ENCODE measurements at places on chromosomes 1 and 21.

GRCh38 chr1:208778417-208778816 is 534.2 kb upstream of the PLXNA2 start:
- DNase-seq: no peak

DNA sequence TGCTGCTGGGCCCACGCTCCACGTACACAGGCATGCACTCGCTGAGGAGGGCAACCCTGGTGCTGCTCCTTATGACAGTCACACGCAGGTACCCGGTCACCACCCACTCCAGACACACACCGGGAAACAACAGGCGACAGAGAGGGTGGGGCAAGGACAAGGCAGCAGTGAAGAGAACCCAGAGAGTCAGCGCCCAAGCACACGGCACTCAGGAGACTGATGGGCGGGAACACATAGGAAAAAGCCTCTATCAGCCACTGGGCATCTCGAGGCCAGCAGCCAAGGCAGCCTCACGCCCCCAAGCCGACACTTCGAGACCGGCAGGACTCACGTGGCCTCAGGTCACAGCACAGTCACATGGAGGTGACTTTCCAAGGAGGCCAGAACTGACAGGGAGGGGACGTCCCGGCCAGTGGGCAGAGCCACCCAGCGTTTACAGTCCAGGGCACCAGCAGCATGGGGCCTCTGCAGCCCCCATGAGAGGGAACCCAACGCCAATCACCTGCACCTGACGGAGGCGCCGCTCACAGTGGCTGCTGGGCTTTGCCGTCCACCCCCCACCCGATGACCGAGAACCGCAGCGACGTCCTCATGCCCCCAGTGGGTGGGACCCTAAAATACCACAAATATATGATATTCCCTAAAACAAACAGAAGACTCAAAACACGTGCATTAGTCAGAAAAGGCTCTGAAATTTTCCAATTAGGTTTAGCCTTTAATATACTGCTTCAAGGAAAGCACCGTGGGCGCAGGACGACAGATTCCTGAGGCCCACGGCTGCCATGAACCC is 19.7 kb downstream of the PTTG1IP start:
- no peak for DNase-seq

- DNase-seq: no peak
These were observed 25.7 kb downstream of the PMVK start for GRCh38 chr1:154910851-154911250.

- no peak for DNase-seq
These were observed 48.6 kb upstream of the ZNHIT6 start for GRCh38 chr1:85756864-85757263.

GRCh38 chr1:206503591-206504362 is 3.6 kb upstream of the RASSF5 start:
- no peak for DNase-seq

GRCh38 chr21:36097427-36098181 is 27.8 kb downstream of the CBR1 start:
- no peak for DNase-seq

DNA sequence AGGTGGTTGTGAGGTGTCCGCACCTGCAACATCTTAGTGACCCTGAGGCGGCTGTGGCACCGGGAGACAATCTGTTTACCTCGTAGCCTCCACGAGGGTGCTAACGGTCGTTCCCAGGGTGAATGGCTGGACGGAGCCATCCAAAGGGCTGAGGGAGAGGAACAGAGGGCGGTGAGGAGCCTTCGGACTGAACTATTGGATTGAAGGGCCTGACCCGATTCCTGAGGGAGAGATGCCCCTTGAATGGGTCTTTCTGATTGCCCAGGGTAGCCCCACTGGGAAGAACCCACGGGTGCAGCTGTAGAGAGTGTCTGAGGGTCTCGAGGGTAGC is 2.3 kb downstream of the NR5A2 start:
- DNase-seq: no peak

DNA sequence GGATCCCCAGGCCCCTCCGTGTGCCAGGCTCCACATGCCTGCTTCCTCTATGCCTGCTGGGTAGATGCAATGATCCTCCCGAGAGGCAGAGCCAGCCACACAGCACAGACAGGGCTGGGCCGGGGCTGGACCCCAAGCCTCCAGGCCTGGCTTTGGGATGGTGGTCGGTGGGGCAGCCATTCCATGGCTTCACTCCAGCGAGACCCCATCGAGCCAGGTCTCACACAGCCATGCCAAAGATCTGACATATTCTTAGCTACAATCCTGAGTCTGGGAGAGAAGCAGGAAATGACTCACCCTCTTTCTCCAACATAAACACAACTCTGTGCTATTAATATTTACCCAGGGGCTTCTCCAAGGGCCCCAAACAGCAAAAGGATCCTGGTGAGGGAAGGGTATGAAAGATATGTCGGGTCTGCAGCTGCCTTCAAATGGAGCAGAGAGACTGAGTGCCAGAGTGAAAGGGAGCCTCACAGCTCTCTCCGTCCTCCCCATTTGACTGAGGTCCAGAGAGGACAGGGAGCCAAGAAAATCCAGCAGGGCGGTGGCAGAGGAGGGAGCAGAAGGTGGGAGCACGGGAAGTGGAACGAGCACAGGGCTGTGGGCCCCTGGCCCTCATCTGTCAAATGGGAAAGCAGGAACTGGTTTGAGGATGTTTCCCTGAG is 639.5 kb downstream of the MATN1 start:
- DNase-seq: no peak

DNA sequence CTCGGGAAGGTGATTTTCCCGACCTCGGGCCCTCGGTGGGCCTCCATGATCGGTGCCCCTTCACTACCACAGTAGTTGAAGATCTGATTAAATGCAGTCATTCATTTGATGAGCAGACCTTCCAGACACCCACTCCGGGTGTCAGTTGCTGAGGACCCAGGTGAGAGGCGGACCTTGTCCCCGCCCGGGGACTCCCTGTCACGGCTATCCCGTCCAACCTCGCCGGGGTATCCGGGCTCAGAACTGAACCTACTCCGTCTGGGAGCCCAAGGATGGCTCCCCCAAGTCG is 22.6 kb downstream of the RNU1-3 start:
- no peak for DNase-seq

- DNase-seq: no peak
These were observed 227.2 kb downstream of the OLFM3 start for GRCh38 chr1:101769520-101769919.

DNA sequence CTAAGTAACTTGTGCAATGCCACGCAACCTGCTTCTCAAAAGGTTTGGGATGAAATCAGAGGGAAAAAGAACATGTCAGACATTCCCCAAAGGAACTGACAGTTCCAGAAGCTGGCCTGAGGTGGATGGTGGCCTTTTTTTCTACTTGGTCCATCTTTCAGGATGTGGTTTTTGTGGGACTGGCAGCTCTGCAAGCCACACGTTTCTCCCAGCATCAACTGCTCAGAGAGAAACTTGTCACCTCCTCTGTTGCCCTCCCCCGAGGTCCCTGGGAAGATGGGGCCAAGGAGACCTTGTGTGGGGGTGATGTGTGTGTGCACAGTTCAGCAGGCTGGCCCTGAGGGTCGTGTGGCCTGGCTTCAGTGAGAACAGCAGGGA is 2.5 kb upstream of the DHRS3 start:
- DNase-seq: no peak

GRCh38 chr1:20486457-20487235 is 636 bp upstream of the CAMK2N1 start:
- no peak for DNase-seq

- no peak for DNase-seq
These were observed 54.2 kb upstream of the ETS2 start for GRCh38 chr21:38751379-38752050.

- DNase-seq: no peak
These were observed 291.9 kb downstream of the KCNH1 start for GRCh38 chr1:210841926-210842625.

GRCh38 chr1:109083923-109084322 is 6.6 kb upstream of the TMEM167B start:
- DNase-seq: no peak

DNA sequence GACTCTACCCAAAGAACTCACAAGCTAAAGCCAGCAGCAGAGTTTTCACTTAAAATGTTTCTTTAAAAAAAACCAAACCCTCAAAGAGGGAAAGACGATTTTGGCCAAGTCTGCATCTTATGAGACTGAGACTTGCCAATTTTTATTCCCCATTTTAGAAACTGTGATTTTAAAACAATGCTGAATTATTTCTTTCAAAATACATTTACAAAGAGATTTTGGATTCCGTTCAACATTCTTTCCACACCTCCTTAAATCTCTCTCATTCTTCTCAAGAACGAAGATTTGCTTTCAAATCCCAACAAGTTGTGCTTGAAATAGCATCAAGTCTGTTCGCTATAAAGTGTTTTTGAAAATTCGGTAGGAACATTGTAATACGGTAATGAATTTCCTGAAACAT is 133.9 kb upstream of the VANGL1 start:
- DNase-seq: no peak

GRCh38 chr21:38297871-38298270 is 41.1 kb downstream of the KCNJ15 start:
- no peak for DNase-seq

GRCh38 chr1:42490237-42490636 is 27.2 kb downstream of the CCDC30 start:
- DNase-seq: no peak

GRCh38 chr1:23772049-23772853 is 6.0 kb upstream of the PITHD1 start:
- peak; percentile 87 for DNase-seq

DNA sequence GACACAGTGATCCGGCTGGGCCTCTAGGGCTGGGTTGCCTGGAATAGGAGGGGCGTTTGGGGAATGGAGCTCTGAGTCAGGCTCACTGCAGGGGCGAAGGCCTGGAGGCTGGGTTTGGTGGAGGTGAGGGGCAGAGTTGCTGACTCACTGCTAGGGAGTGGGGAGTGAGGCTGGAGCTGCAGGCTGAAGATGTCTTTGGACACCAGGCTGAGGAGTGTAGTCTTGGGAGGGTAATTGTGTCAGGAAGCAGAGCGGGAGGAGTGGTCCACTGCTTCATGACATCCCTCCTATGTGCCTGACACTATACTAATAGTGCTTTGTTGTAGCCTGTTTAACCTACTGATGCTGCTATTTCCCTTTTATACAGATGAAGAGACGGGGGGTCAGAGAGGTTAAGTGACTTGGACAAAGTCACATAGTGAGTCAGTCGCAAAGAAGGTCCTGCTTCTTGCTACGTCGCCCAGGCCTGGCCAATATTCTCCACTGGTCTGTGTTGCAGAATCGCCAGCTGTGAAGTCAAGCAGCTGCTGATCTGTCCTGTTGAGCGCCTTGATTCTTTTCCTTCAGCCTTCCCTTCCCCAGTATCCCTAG is 13.6 kb downstream of the ACTL8 start:
- DNase-seq: no peak

DNA sequence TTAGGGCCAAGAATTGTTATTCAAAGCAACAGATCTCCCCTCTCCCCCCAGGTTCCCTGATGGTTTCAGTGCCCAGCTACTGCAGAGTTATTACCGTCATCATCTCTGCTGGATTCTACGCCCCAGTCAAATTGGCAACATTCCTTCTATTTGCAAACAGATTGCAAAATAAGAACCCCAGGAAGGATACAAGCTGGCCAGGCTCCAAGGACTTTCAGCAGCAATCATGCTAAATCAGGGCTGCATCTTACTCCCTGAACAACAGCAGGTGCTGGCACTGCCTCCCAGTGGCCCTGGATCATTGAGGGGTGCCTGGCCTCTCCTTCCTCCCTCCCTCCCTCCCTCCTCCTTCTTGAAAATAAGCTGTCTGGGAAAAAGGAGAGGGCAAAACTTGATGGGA is 521.6 kb upstream of the BEND5 start:
- DNase-seq: no peak

- DNase-seq: no peak
These were observed 145.5 kb downstream of the NUF2 start for GRCh38 chr1:163467289-163467688.

- no peak for DNase-seq
These were observed 23.4 kb upstream of the ARF1 start for GRCh38 chr1:228058949-228059633.

GRCh38 chr1:52119301-52120079 is 22.4 kb upstream of the ZFYVE9 start:
- DNase-seq: no peak

GRCh38 chr1:223340637-223341036 is 23.3 kb downstream of the SUSD4 start:
- DNase-seq: no peak

GRCh38 chr21:41921021-41921420 is 32.8 kb downstream of the C2CD2 start:
- DNase-seq: no peak

GRCh38 chr1:147080671-147081394 is 91.4 kb downstream of the PRKAB2 start:
- peak; percentile 4 for DNase-seq

GRCh38 chr1:38197312-38198061 is 150.9 kb upstream of the POU3F1 start:
- no peak for DNase-seq

DNA sequence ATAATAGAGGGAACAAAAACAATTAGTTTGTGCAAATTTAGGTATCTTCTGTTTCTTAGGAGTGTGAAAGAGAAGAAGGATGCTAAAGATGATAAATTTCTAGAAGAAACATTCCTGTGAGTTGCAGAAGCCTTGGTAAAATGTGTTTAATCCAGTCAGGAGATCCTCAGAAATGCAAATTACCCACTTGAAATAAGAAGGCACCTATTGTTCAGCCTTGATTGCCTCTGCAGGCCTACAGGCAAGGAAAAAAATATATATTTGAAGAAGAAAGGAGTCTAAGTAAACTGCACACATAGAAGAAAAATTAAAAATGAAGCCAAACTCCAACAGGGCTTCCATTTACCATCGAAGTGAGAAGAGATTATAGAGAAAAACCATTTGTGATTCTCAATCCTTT is 51.0 kb upstream of the LHX8 start:
- DNase-seq: no peak

DNA sequence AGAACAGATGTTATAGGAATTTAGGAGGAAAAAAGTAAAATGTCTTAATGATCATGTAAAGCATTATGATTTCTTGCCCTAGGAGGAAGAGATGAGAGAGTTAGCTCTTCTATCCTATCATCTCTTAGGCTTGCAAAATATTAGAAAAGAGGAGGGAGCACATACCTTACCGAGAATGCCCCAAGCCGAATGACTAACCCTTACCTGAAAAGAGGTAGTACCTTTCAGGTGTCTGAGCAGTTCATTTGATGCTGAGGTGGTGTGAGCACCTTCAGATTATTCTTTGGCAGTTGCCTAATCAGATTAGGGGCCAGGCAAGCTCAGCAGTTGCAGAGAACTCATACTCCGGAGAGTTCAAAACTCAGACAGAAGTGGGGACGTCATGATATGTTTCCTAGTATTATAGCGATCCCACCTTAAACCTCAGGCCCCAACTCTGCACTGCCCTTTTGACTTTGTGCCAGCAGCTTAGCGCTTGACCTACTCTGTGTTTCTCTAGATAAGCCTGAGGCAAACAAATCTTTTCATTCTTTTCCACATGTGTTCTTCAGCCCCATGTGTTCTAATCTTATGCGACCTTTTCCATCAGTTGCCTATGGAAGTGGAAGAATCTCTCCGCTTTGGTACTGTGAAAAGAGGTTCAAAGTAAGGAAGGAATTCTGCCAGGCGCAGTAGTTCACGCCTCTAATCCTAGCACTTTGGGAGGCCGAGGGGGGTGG is 52.5 kb downstream of the ATP2B4 start:
- DNase-seq: no peak

GRCh38 chr21:33383056-33383888 is 19.9 kb upstream of the IFNGR2 start:
- DNase-seq: peak; percentile 48

- DNase-seq: no peak
These were observed 26.3 kb downstream of the ZNF648 start for GRCh38 chr1:182035097-182035770.

- no peak for DNase-seq
These were observed 83.8 kb upstream of the JAK1 start for GRCh38 chr1:65049941-65050713.
